A673 (cell line): ENCODE measurements at places on chromosomes 4 and X.
A peak's percentile ranks its signal among the peaks of the same experiment; 100 is the strongest.

DNA sequence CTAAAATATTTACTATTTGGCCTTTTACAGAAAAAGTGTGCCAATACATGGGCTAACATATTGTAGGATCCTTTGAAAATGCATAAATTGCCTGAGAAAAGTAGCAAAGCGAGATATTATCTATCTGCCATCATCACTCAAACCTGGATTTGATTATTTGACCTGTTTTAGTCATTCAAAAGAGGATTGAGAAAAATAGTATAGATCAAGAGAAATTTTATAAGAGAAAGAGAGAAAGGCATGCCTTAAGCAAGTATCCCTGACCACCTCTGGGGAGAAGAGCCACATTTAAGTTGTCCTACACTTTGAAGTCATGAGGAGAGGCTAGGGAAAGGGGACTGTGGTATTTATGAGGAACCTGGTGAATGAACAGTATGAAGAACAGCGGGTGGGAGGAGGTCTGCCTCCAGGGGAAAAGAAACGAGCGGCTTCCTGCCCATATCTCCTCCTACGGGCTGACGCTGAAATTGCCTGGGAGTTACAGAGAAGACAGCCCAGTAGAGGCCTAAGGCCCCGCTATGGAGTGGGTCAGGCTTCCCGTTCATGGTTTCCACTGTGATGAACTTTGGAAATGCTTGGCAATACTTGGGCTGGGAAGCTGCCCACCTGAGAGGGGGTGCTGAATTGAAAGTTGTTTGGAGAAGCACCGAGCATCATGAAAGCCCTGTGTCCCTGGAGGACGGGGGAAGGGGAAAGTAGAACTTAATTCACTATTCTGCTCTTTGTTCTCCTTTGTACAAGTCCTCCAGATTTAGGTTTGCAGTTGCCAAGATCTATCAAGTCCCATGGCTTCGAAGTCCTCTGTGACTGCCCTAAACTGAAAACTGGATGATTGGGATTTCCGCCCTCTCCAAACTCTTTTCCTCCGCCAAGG, 106.9 kb upstream of the ACSL4 start:
- H3K4me1 ChIP-seq: peaks cover 17% of the 10 kb centered on the region
- H3K27me3 ChIP-seq: no peaks in the 10 kb centered on the region
- peak overlapping the region; percentile 44 for H3K27ac ChIP-seq
- DNase-seq: peak; percentile 61
- H3K36me3 ChIP-seq: no peaks in the 10 kb centered on the region

GRCh38 chr4:88645994-88646393, 51.6 kb downstream of the NAP1L5 start:
- no peak for DNase-seq
- H3K4me3 ChIP-seq: no peak overlapping the region
- no peaks in the 10 kb centered on the region for H3K4me1 ChIP-seq
- no peaks in the 10 kb centered on the region for H3K27me3 ChIP-seq
- no peak overlapping the region for H3K27ac ChIP-seq
- no peaks in the 10 kb centered on the region for H3K36me3 ChIP-seq

- H3K27ac ChIP-seq: no peak overlapping the region
- no peaks in the 10 kb centered on the region for H3K27me3 ChIP-seq
- H3K36me3 ChIP-seq: no peaks in the 10 kb centered on the region
Observed at GRCh38 chrX:7447801-7448499, 300.0 kb upstream of the PUDP start.

DNA sequence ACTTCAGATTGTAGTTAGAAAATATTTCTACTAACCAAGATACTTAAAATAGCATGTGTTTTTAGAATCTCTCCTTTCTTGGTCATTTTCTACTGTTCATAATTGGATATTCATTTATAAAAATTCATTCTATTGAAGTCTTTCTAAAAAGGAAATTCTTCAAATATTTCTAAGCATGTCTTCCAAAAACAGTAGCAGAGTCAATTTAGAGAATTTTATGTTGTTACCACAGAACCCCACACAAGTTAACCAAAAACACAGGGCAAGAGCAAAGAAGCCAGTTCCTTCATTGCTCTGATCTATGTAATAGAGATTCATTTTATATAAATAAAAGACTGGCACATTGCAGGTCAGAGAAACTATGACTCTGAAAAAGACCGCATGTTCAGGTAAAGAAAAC, 345.1 kb upstream of the PITX2 start:
- no peaks in the 10 kb centered on the region for H3K27me3 ChIP-seq
- H3K4me1 ChIP-seq: no peaks in the 10 kb centered on the region
- no peak overlapping the region for H3K4me3 ChIP-seq
- DNase-seq: no peak
- no peaks in the 10 kb centered on the region for H3K36me3 ChIP-seq
- H3K27ac ChIP-seq: no peak overlapping the region

DNA sequence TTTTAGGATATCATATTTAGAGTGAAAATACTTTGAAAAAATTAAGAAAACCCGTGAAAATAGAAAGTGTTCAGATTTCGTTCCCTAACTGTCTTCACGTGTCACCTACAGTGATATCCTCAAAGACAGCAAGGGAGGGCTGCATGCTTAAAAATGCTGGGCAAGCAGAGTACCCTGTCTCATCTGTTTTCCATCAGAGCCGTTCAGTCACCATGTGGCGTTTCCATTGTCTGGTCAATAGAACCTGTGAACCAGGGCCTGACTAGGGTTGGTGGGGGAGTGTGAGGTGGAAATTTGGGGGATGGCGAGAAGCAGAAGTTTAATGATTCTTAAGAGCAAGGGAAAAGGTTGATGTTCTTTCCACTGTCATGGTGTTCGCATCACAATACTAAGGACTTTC, 173.9 kb downstream of the BMPR1B start:
- H3K4me1 ChIP-seq: no peaks in the 10 kb centered on the region
- H3K4me3 ChIP-seq: no peak overlapping the region
- no peaks in the 10 kb centered on the region for H3K27me3 ChIP-seq
- no peaks in the 10 kb centered on the region for H3K36me3 ChIP-seq
- no peak for DNase-seq

DNA sequence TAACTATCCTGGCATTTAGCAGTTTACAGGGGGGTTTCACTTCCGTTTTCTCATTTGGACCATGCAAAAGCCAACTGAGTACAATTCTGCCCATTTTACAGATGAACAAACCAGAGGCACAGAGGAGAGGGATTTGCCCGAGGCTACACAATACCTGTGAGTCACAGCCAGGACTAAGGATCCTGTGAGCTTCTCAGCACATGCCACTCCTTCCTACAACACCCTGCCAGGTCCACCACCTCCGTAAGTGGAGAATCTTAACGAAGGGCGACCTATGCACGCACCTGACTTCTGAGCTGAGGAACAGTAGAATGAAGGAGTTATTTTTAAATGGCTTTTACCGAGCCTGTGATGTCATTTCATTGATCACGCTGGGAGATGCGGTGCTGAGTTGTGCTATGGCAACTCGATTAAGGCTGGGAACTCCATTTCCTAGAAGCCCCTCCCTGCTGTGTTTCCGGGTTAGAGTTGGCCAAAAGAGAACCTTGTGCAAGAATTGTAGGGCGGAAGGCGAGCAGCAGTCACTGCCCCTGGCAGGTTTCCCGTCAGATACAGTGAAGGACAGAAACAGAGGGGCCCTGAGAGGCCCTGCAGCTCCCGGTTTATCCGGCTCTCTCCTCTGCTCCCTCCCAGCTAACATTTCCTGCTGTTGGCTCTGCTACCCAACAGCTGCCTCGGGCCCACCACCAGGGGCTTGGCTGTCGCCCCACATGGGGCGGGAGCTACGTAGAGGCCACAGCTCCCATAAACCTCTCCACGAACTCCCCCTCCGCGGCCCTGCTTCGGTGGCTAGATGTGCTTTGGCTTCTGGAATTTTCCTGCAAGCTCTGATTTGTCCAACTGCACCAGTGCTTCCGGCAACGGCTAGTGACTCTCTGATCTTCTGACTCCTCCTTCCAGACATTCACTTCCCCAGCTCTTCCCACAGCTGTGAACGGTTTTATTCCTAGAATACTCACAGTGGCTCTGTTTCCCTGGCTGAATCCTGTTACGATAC, 75.1 kb upstream of the USP9X start:
- H3K4me1 ChIP-seq: peaks cover 8% of the 10 kb centered on the region
- H3K4me3 ChIP-seq: no peak overlapping the region
- peak overlapping the region; percentile 60 for H3K27ac ChIP-seq
- H3K36me3 ChIP-seq: no peaks in the 10 kb centered on the region
- DNase-seq: peak; percentile 75
- no peaks in the 10 kb centered on the region for H3K27me3 ChIP-seq

- no peak overlapping the region for H3K27ac ChIP-seq
- no peak overlapping the region for H3K4me3 ChIP-seq
- no peak for DNase-seq
- no peaks in the 10 kb centered on the region for H3K4me1 ChIP-seq
- H3K27me3 ChIP-seq: no peaks in the 10 kb centered on the region
- no peaks in the 10 kb centered on the region for H3K36me3 ChIP-seq
Observed at GRCh38 chrX:14946606-14947155, 73.5 kb downstream of the MOSPD2 start.

DNA sequence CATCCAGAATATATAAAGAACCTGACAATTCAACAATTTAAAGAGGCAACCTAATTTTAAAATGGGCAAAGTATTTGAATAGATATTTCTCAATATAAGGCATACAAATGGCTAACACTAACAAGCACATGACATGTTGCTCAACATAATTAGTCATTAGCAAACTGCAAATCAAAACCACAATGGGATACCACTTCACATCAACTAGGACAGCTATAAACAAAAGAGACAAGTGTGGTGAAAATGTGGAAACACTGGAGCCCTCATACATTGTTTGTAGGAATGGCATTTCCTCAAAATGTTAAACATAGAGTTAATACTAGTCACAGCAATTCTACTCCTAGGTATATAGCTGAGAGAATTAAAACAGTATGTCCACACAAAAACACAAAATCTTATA, 96.7 kb downstream of the CORIN start:
- H3K4me3 ChIP-seq: no peak overlapping the region
- no peaks in the 10 kb centered on the region for H3K27me3 ChIP-seq
- H3K4me1 ChIP-seq: no peaks in the 10 kb centered on the region
- no peak for DNase-seq
- no peaks in the 10 kb centered on the region for H3K36me3 ChIP-seq

GRCh38 chr4:25439918-25440477, 62.9 kb downstream of the ANAPC4 start:
- no peaks in the 10 kb centered on the region for H3K27me3 ChIP-seq
- peak; percentile 88 for DNase-seq
- H3K36me3 ChIP-seq: no peaks in the 10 kb centered on the region
- no peak overlapping the region for H3K4me3 ChIP-seq
- peak overlapping the region; percentile 32 for H3K27ac ChIP-seq
